ENCODE measurements at places on chromosomes 1 and 21.

- no peak for DNase-seq
Measured at GRCh38 chr1:119040906-119041305, 52.8 kb upstream of the TBX15 start.

GRCh38 chr1:176096015-176096414, 111.1 kb downstream of the COP1 start:
- DNase-seq: no peak

GRCh38 chr1:171834821-171835220, 6.5 kb upstream of the DNM3 start:
- no peak for DNase-seq

GRCh38 chr21:31732597-31733550, 956 bp upstream of the SCAF4 start:
- no peak for DNase-seq

GRCh38 chr1:5914676-5915365, 77.4 kb downstream of the NPHP4 start:
- no peak for DNase-seq

- DNase-seq: no peak
Measured at GRCh38 chr1:11501491-11501897, 22.5 kb downstream of the DISP3 start.

DNA sequence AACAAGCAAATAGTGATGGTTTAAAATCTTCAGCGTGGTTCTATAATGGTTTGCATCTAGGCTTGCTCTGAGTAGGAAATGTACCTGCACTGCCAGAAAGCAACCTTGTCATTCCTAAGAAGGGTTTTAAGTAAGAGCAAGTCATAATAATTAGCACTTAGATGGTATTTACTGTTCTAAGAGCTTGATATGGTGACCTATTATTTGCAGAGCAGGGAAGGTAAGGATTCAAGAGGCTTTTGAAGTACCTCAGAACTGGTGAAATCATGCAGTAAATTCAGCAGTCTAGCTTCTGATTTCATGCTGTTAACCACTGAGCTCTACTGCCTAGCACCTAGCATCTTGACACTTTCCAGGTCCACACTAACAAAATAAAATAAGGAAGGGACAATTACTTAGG, 23.7 kb downstream of the ATP1A1 start:
- DNase-seq: no peak

- DNase-seq: no peak
Measured at GRCh38 chr1:205430696-205431305, 8.9 kb upstream of the LEMD1 start.

- DNase-seq: no peak
Measured at GRCh38 chr21:46124926-46125845, 27.3 kb downstream of the COL6A2 start.

GRCh38 chr21:34800797-34801518, 132.2 kb downstream of the CLIC6 start:
- DNase-seq: no peak

GRCh38 chr1:66176832-66177231, 357.1 kb upstream of the SGIP1 start:
- no peak for DNase-seq

DNA sequence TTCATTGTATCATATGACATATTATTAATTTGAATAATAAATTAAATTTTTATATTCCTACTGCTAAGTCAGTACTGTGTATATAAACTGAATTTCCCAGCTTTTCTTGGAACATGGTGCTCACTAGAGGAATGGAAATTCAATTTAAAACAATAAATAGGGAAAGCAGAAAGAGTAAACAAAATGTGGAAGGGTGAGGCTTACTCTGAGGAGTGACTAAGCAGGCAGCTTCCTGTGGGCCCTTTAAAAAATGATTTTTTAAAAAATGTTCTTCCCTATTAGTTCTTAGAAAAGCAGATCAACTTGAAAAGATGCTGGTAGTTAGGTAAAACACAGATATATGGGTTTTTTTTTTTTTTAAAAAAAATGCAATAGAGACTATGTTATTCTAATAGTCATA, 49.5 kb upstream of the S1PR1 start:
- no peak for DNase-seq

DNA sequence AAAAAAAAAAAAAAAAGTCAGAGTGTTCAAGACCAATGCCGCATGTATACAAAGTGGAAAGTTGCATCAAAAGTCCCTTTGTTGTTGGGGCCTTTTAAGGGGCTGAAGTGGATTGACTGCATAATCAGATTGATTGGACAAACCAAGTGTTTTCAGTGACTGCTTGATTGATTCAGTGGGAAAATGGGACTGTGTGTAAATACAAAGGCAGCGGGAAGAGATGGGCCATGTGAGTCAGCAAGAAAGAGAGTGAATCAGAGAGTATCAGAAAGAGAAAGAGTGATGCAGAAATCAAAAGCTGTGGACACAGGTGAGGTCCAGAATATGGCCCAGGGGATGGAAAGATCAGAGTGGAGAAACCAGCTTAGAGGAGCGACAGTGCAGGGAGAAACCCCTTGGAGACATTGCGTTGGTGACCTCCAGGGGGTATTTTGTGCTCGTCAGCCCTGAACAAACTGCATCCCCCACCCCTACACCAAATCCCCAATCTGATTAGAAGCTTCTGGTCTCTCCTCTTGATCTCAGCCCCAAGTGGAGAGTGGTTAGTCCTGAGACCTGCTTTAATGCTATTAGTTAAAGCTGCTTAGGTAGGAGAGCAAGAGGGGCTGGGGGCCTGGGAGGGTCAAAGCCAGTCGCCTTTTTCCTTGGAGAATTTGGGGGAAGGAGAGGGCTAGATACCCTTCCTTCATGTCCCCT, 5.1 kb upstream of the ETV3L start:
- DNase-seq: no peak

Data from esophagus squamous epithelium (tissue), 5 donors.